ENCODE measurements at places on chromosomes 6 and 20.
A peak's percentile ranks its signal among the peaks of the same experiment; 100 is the strongest.

GRCh38 chr6:67883500-67884366 is 751.3 kb upstream of the ADGRB3 start:
- no peak for DNase-seq

DNA sequence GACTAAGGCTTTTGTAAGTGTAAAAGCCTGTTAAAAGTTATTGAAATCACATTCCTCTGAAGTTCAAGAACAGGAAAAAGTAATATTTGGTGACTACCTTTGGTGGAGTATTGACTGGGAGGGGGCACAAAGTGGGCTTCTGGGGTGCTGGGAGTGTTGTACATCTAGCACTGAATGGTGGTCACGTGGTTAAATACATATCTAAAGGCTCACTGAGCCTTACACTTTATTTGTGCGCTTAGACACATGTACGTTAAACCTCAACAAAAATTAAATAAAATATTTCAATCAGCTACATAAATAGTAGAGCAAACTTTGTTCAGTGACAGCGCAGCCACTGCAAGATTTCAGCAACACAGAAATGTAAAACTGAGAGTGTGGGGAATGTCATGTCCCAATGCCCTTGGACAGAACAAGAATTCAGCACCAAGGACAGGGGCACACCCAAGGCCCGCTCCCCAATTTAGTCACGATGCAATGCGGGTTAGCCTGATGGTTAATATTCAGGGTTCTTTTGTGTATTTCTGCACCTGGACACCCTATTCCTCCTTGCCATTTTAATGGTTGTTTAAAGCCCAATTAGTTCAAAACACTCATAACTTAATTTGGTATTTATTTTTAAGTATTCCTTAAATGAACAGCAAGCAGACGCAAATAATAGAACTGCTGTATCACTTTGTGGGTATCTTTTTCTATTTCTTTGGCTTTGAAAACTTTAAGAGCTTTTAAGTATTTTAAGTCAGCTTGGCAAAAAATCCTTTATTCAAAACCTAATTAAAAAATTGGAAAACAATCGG is 37.4 kb downstream of the ANGPT4 start:
- no peak for DNase-seq

DNA sequence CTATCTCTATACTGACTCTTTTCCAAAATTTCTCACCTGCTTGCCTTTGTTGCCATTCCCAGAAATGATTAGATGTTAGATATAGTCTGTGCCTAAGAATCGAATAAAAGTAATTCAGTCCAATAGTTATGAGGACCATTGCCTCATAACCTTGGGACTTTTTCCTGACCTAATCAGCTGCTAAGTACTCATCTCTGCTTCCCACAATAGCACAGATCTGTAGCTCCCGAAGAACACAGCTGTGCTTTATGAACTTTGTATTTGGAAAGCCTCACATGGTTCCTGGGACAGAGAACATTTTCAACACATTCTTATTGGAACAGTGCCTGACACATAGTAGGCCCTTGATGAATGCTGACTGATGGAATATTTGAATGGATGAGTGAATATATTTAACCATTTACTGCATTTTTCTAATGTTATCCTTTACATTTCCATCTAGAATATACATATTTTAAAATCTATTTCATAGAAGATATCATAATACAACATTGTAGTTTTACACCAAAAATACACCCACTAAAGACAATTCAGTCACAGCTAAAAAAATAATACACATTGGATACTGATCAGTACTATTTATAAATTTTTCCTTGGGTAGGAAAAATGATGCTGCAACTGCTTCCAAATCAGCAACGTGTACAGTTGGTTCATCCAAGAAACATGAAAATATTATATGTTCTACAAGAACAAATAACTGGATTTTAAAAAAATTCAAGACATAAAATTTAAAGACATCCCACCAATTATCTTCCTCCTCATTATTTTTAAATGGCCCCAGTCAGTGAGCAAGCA is 53.9 kb downstream of the HS3ST5 start:
- DNase-seq: no peak

- DNase-seq: peak; percentile 74
Observed at GRCh38 chr6:52590152-52590891, 13.5 kb upstream of the TRAM2 start.

- no peak for DNase-seq
Observed at GRCh38 chr6:139294090-139294489, 2.3 kb upstream of the TXLNB start.

GRCh38 chr6:78808356-78808891 is 58.9 kb upstream of the IRAK1BP1 start:
- no peak for DNase-seq

GRCh38 chr6:11272491-11273192 is 40.2 kb upstream of the NEDD9 start:
- no peak for DNase-seq

DNA sequence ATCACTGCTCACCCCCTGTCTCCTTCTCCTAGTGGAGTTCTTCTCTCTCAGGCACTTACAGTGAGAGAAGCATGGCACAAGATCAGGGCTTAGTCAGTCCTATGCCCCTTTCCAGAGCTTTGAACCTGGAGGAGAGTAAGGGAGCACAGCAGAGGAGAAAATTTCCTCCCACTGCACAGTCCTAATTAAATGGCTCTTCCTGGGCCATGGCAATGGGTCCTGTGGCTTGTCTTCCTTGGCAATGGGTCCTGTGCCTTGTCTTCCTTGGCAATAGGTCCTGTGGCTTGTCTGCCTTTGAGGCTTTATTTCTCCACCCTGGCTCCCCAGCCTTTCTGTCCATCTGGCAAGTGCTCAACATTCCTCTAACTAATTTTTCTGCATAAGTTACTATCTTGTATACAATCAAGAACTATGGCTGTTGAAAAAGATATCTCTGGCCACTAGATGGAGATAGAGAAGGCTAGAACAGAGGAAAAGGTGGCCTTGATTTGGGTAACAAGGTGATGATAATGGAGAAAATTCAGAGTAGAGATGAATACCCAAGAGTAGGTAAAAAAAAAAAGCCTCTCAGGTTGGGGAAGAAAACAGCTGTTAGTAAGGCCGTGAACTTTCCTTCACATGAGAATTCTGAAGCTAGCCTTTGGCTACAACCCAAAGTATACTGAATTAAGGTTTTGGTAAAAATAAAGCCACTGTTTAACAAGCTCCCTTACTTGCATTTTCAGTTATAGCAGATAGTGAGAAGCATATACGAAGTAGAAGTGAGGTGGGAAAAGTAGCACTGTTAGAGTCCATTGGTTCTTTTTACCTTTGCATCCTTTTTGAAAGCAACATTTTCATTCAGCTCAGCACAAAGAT is 504.9 kb downstream of the DOK5 start:
- DNase-seq: no peak

DNA sequence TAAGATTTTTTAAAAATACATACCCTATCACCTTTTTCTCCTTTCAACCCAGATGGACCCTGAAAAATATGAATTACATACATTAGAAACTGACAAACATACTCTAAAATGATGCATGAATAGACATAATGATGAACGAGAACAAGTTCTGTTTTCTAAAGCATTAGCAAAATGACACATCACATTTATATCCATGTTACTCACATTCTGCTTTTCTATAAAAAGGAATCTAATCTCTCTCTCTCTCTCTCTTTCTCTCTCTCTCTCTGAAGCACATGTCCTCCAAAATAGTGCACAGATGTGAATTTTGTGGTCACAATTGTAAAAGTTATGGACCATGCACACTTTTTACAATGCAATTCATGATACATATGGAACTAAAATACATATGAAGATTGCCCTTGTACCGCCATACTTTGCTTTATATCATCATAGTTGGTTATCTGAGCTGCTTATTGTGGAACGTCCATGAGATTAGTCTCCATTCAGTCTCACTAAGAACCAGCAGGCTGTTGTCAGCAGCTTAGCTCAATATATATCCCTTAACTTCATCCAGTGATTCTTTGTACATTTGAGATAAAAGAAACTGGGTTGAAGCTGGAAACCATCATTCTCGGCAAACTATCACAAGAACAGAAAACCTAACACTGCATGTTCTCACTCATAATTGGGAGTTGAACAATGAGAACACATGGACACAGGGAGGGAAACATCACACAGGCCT is 114.2 kb downstream of the COL12A1 start:
- DNase-seq: no peak

GRCh38 chr6:153563001-153563400 is 431.9 kb upstream of the RGS17 start:
- no peak for DNase-seq

- DNase-seq: no peak
Observed at GRCh38 chr6:64733433-64733832, 973.6 kb downstream of the EYS start.

DNA sequence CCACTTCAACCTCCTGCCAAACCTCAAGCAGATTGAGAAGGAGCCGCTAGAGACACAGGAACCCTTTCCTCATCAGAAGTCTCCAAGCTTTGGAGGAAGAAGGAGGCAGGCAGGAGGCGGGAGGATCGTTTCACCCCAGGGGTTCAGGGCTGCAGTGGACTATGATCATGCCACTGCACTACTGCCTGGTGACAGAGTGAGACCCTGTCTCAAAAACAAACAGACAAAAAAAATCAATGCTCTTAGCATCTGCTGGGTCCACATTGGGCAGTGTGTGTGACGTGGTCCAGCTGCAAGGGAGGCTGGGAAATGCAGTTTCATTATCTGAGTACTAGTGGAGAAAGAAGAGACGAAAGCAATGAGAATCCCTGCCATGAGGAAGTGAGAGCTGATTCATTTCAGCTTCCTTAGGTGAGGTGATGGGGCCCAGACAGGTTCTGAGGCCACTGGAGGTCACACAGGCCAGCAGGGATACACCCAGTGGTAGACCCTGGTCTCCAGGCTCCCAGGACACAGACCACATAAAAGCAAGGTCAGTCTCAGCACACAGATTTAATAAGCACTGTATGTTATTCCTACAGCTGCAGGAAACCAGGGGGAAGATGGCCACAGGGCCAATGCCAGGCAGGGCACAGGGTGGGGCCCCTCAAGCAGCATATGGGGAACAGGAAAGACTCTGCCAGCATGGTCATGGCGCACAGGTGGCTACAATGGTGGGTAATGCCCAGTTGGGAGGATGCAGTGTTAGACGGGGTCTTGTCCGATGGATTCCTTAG is 4.3 kb downstream of the GFRA4 start:
- no peak for DNase-seq

DNA sequence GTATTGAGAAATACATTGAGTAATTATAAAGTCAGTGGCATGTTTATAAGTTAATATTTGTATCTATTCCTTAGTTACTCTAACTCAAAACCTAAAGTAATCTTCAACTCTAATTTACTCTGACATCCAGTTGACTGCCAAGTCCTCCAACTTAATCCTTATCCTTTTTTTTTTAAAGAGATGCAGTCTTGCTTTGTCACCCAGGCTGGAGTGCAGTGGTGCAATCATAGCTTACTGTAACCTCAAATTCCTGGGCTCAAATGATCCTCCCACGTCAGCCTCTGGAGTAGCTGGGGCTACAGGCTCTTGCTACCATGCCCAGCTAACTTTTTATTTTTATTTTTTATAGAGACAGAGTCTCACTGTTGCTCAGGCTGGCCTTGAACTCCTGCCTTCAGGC is 24.4 kb downstream of the PTPN1 start:
- peak; percentile 80 for DNase-seq

DNA sequence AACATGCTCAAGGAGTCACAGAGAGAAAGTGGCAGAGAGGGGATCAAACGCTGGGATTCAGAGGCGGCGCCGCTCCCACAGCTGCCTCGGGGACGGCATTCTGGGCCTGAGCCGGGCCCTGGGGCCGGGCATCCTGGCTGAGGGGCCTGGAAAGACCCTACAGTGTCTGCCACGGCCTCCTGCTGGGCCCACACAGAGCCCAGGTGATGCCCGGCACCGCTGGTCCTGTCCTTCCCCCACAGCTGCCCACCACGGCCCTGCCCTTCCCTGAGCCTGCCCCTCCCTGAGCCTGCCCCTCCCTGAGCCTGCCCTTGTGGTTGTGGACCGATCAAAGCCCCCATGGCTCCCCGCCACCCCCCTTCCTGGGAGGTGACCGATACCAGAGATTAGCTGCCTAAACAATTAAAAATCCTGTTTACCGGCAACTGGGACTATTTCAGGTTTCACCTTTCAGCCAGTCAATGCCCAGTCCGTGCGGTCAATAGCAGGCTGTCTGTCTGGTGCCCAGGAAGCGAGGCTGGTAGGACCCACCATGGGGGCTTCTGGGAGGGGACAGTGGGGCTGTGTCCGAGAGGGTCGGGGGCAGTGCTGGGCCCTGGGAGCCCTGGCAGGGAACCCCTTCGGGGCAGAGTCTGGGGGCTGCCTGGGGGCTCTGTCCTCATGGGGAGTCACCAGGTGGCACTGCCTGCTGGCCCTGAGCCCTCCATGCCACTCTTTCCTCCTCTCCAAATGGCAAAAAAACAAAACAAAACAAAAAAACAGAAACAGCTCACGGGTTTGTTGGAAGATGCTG is 55.4 kb upstream of the GATA5 start:
- no peak for DNase-seq

DNA sequence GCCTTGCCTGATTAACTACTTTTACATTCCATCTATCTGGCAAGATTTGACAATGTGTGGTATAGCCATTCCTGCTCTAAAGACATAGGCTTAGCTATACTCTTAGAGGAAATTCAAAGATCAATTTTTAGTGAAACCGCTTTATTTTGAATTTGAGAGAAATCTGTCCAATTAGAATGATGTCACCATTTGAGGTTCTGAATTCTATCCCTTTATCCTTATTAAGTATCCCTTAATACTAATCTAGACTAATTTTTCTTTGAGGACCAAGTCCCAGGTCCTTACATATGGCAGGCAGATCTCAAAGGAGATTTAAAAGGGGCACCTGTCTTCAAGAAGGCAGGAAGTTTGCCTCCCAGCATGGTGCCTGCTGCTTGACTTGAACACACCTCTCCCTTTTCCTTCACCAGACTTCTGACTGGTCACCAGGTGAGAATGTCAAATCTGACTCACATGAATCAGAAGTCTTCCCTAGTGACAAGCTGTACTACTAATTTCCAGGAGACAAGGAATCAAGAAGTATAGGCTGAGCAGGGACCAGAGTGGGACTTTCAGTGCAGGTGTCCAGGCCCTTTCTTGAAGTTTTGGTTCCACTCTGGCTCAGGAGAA is 15.0 kb upstream of the MRAP2 start:
- DNase-seq: no peak

DNA sequence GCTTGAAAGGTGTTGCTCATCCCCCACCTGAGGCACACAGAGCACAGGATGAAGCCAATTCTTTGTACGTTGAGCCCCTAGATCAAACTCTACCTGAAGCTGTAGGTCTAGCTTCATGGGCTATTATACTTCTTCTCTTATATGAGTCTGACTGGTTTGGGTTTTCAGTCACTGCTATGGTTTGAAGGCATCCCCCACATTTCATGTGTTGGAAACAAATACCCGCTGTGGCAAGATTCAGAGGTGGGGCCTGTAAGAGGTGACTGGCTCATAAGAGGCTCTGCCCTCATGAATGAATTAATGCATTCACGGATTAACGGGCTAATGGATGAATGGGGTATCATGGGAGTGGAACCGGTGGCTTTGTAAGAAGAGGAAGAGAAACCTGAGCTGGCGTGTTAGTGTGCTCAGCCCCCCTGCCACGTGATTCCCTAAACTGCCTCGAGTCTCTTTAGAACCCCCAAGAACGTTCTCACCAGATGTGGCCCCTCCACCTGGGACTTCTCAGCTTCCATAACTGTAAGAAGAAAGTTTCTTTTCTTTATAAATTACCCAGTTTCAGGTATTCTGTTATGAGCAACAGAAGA is 39.2 kb downstream of the PREX1 start:
- DNase-seq: no peak

- DNase-seq: no peak
Observed at GRCh38 chr20:52432740-52433139, 241.2 kb upstream of the ZFP64 start.

Measured in brain microvascular endothelial cell (primary cell).